ENCODE measurements at places on chromosomes 6 and 20. TPM values are rescaled to one million over a fixed set of nuclear protein-coding genes. Genes with fewer than 3 reads are reported as not detected.

The CYP21A2 gene
- not detected for total RNA-seq

The KCNB1 gene
- total RNA-seq = not detected

- no peak for DNase-seq
These were observed 155.2 kb downstream of the TFAP2A start for GRCh38 chr6:10259671-10260070.

DNA sequence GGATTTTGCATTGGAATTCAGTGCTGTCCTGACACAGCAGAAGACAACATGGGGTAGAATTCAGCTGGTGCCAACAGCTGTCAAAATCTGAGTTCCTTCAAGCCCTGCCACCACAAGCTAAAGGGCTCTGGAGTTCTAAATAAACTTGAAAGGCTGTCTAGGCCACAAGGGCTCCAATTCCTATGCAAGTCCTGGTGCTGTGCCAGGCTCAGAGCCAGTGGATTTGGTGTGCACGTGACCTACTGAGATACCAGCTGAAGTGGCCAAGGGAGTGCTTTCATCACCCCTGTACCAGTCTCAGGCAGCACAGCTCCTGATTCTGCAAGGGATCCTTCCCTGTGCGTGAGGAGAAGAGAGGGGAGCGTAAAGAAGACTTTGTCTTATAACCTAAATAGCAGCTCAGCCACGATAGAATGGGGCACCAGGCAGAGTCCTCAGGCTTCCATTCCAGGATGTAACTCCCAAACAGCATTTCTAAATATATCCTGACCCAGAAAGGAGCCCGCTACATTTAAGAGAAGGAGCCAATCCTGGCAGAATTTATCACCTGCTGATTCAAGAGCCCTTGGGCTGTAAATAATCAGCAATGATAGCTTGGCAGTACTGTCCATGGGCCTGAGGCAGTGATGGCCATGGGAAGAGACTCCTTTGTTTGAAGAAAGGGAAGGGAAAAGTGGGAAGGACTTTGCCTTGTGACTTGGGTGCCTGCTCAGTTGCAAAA is 881.2 kb upstream of the EPHA7 start:
- DNase-seq = no peak

DNA sequence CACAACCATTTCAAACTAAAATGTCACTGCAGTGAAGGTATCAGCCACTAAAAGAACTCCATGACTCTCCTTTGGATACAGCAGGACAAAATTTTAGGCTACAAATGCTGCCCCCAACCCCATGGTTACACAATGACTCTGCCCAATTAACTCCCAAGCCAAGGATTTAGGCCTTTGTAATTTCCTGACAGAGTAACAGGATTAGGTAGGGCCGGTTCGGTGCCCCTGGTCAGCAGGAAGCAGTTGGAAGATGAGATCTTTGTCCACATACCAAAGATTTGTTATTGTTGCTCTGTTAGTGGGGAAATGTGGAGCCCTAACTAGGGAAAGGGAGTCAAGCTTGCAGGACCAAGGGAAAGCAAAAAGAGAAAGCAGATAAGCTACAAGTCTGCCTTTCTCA is 26.7 kb upstream of the RIPK1 start:
- no peak for DNase-seq

All from SJSA1 (cell line).